ENCODE measurements at places on chromosomes 1 and 21. TPM values are rescaled to one million over a fixed set of nuclear protein-coding genes. Genes with fewer than 3 reads are reported as not detected.

Gene SAMSN1
- total RNA-seq = 1.7 TPM

Gene LIN28A
- not detected for total RNA-seq

Gene KCNA10
- total RNA-seq = not detected

Gene LMX1A
- total RNA-seq = not detected

Gene CYP4A11
- not detected for total RNA-seq

Gene ATP13A2
- total RNA-seq = 17.8 TPM

Gene STYXL2
- total RNA-seq = 121 TPM

Gene NRIP1
- total RNA-seq = 18.1 TPM

Gene PGBD5
- 16.1 TPM for total RNA-seq

Gene CLSTN1
- 54.9 TPM for total RNA-seq

Gene BEND5
- total RNA-seq = 3.9 TPM

Gene FALEC
- total RNA-seq = not detected

- DNase-seq = no peak
These were observed 45.8 kb upstream of the S1PR1 start for GRCh38 chr1:101191049-101191448.

- peak; percentile 76 for DNase-seq
These were observed 61.3 kb downstream of the RAP1GAP start for GRCh38 chr1:21607549-21608529.

DNA sequence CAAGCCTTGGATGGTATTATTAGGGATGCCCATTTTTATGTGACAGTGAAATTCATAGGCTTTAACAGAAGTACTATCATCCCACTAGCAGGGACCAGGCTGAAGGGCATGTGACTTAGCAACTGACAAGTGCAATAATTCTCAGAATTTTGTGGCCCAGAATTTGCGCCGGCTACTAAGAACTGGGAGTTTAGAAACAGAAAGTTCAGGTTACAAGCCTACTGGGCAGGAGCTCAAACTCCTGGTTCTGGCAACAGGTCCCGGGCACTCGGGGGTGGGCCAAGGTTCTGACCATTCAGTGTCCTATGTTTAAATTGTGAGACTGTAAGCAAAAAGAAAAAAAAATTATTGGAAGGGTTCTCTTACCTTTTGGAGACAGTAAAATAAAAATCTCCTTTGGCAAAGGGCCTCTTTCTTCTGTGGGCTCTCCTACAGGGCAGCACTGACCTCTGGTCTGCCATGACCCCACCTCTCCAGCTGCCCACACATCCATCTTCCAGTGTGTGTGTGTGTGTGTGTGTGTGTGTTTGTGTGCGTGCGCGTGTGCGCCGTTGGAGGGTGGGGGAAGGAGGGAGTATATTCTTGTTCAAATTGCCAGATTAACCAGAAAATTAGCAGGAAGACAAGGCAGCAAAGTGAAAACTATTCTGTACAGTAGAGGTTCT, 26.1 kb downstream of the IRF2BP2 start:
- no peak for DNase-seq

- DNase-seq = no peak
These were observed 884 bp downstream of the LHX4 start for GRCh38 chr1:180230791-180231505.

GRCh38 chr1:71786218-71786617, 496.1 kb downstream of the NEGR1 start:
- DNase-seq = no peak

- no peak for DNase-seq
These were observed 205.8 kb downstream of the TNR start for GRCh38 chr1:175537571-175537970.

- no peak for DNase-seq
These were observed 33.2 kb downstream of the OTUD7B start for GRCh38 chr1:149977345-149977744.

DNA sequence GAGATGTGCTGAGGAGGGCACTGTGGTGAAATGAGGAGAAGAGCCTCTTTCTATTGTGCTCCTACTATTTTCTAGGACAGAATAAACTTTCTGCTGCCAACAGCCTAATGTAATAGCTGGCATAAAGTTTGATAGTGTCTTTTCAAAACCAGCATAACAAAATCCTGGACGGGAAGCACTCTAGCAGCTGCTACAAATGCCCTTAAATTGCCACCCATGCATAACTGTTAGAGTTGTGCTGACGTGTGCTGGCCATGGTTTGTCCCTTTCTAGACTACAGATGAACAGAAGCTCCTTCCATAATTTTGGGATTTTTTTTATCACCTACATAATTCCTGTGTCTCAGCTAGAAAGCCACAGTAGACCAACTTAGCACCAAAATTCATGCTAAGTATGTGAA, 88.5 kb upstream of the DEPDC1 start:
- no peak for DNase-seq

- DNase-seq = no peak
These were observed 36.6 kb downstream of the KIAA0040 start for GRCh38 chr1:175155936-175156335.

GRCh38 chr1:53470584-53470983, 11.4 kb downstream of the DMRTB1 start:
- DNase-seq = no peak

- DNase-seq = no peak
These were observed 88.2 kb downstream of the PSMG1 start for GRCh38 chr21:39094847-39095579.

GRCh38 chr1:20052386-20052785, 17.6 kb upstream of the PLA2G5 start:
- DNase-seq = no peak

- peak; percentile 53 for DNase-seq
These were observed 23.4 kb upstream of the ABCG1 start for GRCh38 chr21:42195378-42196031.

- no peak for DNase-seq
These were observed 605.8 kb upstream of the ADAMTS5 start for GRCh38 chr21:27572696-27573095.

- DNase-seq = no peak
These were observed 12.9 kb upstream of the KCNE1 start for GRCh38 chr21:34524646-34525601.

DNA sequence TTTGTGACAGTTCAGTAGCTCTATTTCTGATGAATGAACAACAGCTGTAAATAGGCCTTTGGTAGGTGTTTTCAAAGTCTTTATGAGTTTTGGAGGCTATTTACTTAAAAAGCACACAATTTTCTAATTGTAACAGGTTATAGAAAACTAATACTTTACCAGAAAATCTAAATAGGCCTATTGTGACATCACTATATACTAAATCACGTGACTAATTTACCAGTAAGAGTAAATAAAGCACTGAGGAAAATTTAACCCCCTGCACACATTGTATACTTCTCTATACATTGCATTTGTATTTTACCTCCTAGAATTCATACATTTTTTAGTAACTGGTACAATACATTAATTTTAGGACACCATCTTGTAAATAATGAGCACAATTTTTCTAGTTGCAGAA, 15.0 kb downstream of the KRTAP26-1 start:
- DNase-seq = no peak

- DNase-seq = no peak
These were observed 55.1 kb downstream of the KIF26B start for GRCh38 chr1:245209658-245210435.

DNA sequence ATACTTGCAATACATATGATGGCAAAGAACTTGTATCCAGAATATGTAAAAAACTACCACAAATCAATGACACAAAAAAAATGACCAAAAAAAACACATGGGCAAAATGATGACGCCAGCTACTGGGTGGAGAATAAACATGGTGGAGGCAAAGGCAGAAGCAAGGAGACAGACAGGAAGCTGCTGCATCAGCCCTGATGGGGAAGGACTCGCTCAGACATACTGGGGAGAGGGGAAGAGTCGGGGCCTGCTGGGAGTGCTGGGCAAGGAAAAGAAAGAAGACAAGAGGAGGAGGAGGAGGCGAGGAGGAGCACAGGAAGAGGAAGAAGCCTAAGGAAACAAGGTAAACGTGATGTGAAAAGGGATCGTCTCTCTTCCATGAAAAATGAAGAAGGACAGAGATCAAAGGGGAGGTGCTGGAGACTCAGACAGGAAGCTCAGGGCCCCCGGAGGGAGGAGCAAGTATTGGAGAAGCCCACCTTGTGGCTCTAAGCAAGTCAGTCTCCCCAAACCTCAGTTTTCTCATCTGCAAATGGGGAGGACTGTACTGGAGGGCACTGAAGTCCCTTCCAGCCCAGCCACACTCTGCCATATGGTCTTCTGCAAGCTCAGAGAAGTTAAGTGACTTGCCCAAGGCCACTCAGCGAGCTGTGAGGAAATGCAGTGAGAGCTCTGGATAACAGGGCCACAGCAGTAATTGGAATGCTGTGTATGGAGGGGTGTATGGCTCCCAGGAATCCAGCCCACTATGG, 24.2 kb downstream of the OLFML2B start:
- no peak for DNase-seq

GRCh38 chr1:22071511-22071910, 19.0 kb downstream of the CDC42 start:
- DNase-seq = no peak

- DNase-seq = no peak
These were observed 742 bp upstream of the HSPA13 start for GRCh38 chr21:14383596-14384180.

GRCh38 chr1:95730986-95731385, 497.0 kb downstream of the RWDD3 start:
- DNase-seq = no peak

DNA sequence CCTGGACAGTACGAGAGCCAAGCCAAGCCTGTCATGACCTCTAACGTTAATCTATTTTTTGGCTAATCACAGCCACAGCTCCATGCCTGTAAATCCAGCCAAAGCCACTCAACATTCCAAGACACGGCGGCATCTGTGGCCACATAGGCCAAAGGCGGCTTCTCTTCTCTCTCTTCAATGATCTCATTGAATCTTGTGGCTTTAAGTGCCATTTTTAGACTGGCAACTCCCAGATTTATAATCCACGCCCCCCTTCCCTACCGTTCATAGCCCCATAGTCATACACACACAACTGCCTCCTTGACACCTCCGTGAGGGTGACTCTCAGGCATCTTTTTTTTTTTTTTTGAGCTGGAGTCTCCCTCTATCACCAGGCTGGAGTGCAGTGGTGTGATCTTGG, 5.7 kb upstream of the SELENON start:
- DNase-seq = no peak

DNA sequence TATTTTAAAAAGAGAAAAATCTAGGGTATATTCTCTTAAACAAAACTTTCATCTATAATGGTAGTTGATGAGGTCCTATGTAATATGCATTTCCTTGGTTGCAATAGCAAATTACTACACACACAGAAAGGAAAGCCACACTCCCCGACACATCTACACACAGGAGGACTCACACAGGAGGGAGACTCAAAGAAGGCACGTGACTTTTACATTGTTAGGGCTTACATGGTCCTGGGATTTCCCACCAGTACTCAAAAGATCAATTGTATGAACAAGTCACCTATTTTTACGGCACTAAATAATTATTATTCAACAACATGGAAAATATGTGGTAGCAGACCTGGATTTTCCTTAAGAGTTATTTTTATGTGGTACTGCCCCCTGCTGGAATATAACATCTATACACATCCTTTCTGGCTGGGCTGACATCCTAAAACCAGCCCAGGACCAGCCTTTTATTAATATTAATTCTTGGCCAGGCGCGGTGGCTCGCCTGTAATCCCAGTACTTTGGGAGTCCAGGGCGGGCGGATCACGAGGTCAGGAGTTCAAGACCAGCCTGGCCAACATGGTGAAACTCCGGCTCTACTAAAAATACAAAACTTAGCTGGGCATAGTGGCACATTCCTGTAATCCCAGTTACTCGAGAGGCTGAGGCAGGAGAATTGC, 33.9 kb upstream of the LGALS8 start:
- DNase-seq = peak; percentile 35

Data from left ventricle myocardium superior (tissue), 1 donor.